Naive thymus-derived CD8-positive, alpha-beta T cell (primary cell): ENCODE measurements at places on chromosomes 2 and 18. TPM values are rescaled to one million over a fixed set of nuclear protein-coding genes. Genes with fewer than 3 reads are reported as not detected.

- no peak within 1 kb of the TSS for H3K27ac ChIP-seq
- peak within 1 kb of the TSS; percentile 89 for H3K4me3 ChIP-seq
- H3K36me3 ChIP-seq: peaks cover 6% of the 10 kb centered on the region
- peaks cover 42% of the 10 kb centered on the region for H3K27me3 ChIP-seq
- no peak for DNase-seq
- H3K4me1 ChIP-seq: peaks cover 5% of the 10 kb centered on the region
Measured at GRCh38 chr2:172735582-172736423, at the start of gene RAPGEF4. Gene RAPGEF4 (plus strand): TSS chr2:172735845. CDS start chr2:172735984, 139 bp downstream.

DNA sequence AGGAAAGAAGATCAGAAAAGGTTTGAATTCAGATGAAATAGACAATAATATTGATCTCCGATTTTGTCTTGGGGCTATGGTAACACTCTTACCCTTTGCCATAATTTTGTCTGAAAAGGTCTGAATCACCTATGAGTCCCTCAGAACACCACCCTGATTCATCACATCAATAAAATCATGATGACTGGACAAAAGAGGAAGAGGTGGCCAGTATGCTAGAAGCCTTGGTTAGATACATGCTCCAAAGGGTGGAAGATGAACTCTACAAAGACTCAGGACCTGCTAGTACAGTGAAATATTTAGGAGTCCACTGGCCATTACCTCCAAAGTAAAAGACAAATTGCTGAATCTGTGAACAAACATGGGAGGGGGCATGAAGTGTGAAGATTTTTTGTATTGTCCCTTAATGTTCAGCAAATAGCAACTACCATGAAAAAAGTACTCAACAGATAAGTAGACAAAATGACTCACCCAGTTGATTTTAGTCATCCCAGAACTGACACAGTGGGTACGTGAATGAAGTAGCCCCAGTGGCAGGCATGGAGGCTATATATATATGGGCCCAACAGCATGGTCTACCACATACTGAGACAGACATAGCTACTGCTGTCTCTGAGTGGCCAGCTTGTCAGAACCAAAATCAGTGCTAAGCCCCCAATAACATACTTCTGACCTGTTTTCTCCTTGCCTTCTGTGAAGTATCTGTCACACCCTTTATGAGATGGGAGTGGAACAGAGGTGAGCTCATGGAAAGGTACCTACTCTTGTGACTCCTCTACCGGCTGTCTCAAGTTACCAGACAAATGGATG lies 36.5 kb upstream of the GLS start:
- peaks cover 6% of the 10 kb centered on the region for H3K36me3 ChIP-seq
- no peak for DNase-seq
- no peak overlapping the region for H3K27ac ChIP-seq

DNA sequence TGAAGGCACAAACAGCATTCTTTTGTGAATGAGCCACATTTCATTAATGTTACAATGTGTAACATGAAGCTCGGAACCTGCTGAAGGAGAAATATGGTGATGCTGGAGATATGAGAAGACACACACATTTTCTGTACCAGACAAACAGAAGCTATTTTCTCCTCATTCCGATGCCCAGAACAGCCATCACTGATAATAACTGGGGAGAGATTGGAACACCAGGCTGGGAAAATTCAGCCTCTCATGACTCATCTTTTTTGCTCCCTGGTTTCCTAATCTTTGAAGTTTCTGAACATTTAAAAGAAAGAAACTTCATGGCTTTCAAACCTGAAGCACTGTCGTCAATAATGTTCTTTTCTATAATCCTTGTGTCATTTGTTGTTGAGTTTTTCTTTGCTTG lies 110.9 kb downstream of the LYPD6 start:
- DNase-seq: no peak
- H3K27ac ChIP-seq: no peak overlapping the region
- no peak overlapping the region for H3K4me3 ChIP-seq
- H3K27me3 ChIP-seq: peaks cover 11% of the 10 kb centered on the region

- DNase-seq: peak; percentile 53
- no peak overlapping the region for H3K27ac ChIP-seq
- H3K27me3 ChIP-seq: peaks cover 28% of the 10 kb centered on the region
- H3K36me3 ChIP-seq: peaks cover 3% of the 10 kb centered on the region
Measured at GRCh38 chr18:9971313-9971920, 57.6 kb downstream of the VAPA start.

DNA sequence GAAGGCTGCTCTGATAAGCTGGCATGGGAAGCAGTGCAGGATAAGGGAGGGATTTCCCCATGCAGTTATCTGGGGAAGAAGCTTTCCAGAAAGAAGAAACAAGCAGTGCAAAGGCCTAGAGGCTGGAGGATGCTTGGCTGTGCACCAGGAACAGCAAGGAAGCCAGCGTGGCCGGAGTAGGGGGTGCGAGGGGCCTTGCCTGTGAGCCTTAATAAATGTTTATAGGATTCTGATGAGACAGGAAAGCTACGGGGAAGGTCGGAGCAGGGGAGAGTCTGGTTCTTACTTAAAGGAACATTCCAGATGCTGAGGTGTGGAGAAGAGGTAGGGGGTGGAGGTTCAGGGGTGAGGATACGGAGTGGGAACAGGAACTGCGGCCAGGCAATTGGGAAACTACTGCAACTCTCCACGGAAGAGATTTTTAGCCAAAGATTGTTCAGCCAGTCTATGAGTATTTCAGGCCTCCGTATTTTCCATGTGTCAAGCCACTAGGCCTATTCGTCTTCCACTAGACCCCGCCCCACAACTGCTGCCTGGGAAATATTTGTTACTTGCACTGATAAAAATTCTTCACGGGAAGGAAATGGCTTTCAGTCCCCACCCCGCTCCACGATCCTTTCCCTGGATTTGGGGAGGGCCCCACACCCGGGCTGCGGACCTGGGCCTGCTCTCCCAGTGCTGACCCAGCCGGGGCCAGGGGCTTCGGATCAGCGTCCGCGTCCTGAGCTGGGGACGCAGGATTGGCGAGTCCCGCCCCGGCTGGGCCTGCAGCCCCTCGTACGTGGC lies 516 bp downstream of the EIF2AK2 start:
- peak overlapping the region; percentile 92 for H3K4me3 ChIP-seq
- H3K36me3 ChIP-seq: peaks cover 23% of the 10 kb centered on the region
- no peak for DNase-seq

SERPINB12 gene
- not detected for total RNA-seq

DES gene
- not detected for total RNA-seq

GCG gene
- total RNA-seq: not detected

DNA sequence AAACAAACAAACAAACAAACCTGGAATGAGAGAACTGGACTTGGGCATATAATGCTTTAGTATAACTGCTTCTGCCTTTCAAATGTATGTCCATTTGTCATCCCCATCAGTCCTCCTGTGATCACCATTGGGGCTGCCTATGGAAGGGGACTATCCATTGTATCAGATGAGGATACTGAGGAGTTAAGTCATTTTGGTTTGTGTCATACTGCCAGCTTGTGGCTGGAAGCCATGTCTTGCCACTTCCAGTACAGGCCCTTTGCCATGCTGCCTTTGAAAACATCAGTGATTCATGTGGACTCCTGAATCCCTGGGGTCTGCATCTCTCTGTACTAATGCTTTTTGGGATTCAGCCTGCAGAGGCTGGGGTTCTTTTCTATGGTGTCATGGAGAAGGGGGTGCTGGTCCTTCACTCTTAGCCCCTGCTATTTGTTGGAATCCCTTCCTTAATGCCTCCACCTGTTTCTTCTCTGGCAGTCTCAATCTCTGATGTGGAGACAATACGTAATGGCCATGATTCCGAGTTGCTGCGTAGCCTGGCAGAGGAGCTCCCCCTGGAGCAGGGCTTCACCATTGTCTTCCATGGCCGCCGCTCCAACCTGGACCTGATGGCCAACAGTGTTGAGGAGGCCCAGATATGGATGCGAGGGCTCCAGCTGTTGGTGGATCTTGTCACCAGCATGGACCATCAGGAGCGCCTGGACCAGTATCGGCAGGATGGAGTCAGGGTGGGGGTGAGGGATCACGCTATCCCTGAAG lies 10.6 kb downstream of the PLCD4 start:
- peak overlapping the region; percentile 12 for H3K27ac ChIP-seq
- no peak overlapping the region for H3K4me3 ChIP-seq
- DNase-seq: no peak
- no peaks in the 10 kb centered on the region for H3K36me3 ChIP-seq

DNA sequence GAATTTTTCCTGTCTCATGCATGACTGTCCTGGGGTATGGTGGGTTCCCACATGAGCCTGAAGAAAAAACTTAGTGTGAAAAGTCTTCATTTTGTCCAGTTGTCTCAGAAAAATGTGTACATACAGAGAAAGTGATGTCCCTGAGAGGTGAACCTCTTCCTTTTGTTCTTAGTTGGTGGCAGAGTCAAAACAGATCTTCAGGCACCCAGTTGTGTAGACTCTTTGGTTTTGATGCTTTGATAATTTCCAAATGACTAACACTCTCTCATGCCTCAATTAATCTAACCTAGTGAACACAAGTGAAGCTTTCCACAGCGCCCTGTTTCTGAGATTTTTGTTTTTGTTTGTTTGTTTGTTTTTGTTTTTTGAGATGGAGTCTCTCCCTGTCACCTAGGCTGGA lies 273.5 kb downstream of the PIK3C3 start:
- no peak for DNase-seq
- H3K27me3 ChIP-seq: no peaks in the 10 kb centered on the region
- peaks cover 6% of the 10 kb centered on the region for H3K36me3 ChIP-seq
- H3K27ac ChIP-seq: no peak overlapping the region
- no peaks in the 10 kb centered on the region for H3K4me1 ChIP-seq
- no peak overlapping the region for H3K4me3 ChIP-seq

RBBP8 gene
- 2.3 TPM for total RNA-seq

TBR1 gene
- not detected for total RNA-seq

- H3K27ac ChIP-seq: no peak overlapping the region
- H3K4me1 ChIP-seq: no peaks in the 10 kb centered on the region
- DNase-seq: no peak
Measured at GRCh38 chr2:3620834-3621233, 25.9 kb downstream of the COLEC11 start.

TEKT4 gene
- not detected for total RNA-seq

NT5DC4 gene
- total RNA-seq: not detected

CXCR1 gene
- total RNA-seq: not detected

GRCh38 chr2:21289989-21290388 lies 166.2 kb downstream of the TDRD15 start:
- no peaks in the 10 kb centered on the region for H3K4me1 ChIP-seq
- no peak overlapping the region for H3K4me3 ChIP-seq
- H3K27ac ChIP-seq: no peak overlapping the region
- H3K27me3 ChIP-seq: no peaks in the 10 kb centered on the region
- no peaks in the 10 kb centered on the region for H3K36me3 ChIP-seq

DNA sequence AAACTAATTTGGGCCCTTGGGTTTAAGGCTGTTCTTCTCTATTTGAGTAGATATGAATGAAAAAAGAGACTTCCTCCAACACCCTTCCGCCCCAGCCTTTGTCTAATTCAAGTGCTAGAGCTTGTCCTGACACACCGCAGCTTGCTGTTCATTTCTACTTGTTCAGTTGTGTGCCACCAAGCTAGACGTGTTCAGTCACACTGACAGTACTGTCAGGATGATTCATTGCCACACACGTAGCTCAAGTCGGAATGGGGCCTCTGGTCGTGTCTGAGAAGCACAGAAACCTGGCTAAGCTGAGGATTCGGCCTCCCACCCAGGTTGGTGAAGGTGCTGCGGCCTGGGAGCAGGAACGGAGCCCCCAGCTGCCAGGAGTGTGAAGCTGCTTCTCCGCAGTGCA lies 45.6 kb upstream of the INHBB start:
- no peak overlapping the region for H3K4me3 ChIP-seq
- no peaks in the 10 kb centered on the region for H3K27me3 ChIP-seq
- DNase-seq: no peak
- peaks cover 11% of the 10 kb centered on the region for H3K4me1 ChIP-seq
- H3K36me3 ChIP-seq: peaks cover 4% of the 10 kb centered on the region
- no peak overlapping the region for H3K27ac ChIP-seq

GRCh38 chr2:32798829-32799228 lies 147.9 kb upstream of the LTBP1 start:
- no peak overlapping the region for H3K27ac ChIP-seq
- DNase-seq: no peak
- no peak overlapping the region for H3K4me3 ChIP-seq
- H3K4me1 ChIP-seq: no peaks in the 10 kb centered on the region
- no peaks in the 10 kb centered on the region for H3K27me3 ChIP-seq

DNA sequence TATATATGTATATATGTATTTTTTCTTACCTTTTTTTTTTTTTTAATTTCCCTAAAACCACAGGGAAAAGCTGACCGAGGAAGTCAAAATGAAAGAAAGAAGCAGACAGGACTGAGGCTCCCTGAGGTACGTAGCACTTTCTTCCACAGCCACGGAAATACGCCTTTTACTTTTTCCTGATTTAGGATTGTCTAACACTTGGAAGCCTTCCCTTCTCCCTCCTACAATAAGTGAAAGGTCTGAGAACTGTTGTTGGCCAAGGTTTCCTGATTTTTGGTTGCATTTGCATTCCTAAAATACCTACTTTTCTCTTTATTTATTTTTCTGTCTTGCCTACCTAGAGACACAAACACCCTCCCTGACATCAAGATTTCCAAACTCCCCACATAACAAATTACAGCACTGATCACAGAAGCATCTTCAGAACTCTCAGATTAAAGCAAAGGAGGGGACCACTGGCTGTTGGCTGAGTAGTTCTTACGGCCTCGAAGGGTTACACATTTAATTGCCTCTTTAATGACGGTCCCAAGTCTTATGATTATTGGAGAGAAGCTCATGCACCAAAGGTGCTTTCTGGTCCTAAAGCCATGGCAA lies 778.5 kb upstream of the FANCL start:
- H3K27me3 ChIP-seq: peaks cover 8% of the 10 kb centered on the region
- H3K4me3 ChIP-seq: no peak overlapping the region
- H3K36me3 ChIP-seq: no peaks in the 10 kb centered on the region

DNA sequence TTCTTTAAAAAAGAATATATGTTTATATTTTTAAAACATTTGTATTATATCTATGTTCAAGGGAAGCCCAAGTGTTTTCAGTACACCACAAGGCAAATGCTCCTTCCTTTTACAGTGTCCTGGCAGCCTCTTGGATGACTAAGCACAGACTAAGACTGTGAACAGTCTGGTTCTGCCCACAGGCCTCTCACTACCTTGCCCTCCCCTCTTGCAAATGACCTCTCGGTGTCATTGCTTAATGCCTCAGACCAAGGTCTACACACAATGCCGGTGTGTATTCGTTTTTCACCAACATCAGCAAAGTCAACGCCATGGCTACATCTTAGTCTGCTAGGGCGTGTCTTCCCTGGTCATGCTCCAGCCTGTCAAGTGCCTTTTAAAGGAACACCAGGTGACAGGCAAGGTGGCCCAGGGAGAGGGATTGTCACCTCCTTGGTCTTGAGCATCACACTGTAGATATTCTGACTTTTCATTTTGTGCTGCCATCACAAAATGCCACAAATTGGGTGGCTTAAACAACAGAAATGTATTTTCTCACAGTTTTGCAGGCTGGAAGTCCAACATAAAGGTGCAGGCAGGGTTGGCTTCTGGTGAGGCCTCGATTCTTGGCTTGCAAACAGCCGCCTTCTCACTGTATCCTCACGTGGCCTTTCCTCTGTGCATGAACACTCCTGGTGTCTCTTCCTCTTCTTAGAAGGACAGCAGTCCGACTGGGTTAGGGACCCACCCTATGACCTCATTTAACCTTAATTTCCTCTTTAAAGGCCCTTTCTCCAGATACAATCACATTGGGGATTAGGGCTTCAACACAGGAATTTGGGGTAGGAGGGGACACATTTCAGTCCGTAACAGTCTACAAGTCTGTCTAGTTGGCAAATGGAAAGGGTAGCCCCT lies 266.5 kb downstream of the KLHL29 start:
- H3K4me1 ChIP-seq: no peaks in the 10 kb centered on the region
- H3K4me3 ChIP-seq: no peak overlapping the region
- H3K27me3 ChIP-seq: no peaks in the 10 kb centered on the region
- DNase-seq: no peak
- peaks cover 6% of the 10 kb centered on the region for H3K36me3 ChIP-seq
